ENCODE measurements at places on chromosomes 1 and 21. TPM values are rescaled to one million over a fixed set of nuclear protein-coding genes. Genes with fewer than 3 reads are reported as not detected.

The SLC16A1 gene
- total RNA-seq: 103 TPM

- DNase-seq: no peak
These were observed 101.6 kb downstream of the GABPA start for GRCh38 chr21:25836396-25836795.

- DNase-seq: no peak
These were observed 10.7 kb downstream of the TUT4 start for GRCh38 chr1:52542085-52542688.

GRCh38 chr1:227486559-227486958 is 76.8 kb upstream of the ZNF678 start:
- no peak for DNase-seq

GRCh38 chr1:227299241-227299627 is 19.1 kb downstream of the CDC42BPA start:
- peak; percentile 49 for DNase-seq

The NCMAP gene
- total RNA-seq: 1.8 TPM

DNA sequence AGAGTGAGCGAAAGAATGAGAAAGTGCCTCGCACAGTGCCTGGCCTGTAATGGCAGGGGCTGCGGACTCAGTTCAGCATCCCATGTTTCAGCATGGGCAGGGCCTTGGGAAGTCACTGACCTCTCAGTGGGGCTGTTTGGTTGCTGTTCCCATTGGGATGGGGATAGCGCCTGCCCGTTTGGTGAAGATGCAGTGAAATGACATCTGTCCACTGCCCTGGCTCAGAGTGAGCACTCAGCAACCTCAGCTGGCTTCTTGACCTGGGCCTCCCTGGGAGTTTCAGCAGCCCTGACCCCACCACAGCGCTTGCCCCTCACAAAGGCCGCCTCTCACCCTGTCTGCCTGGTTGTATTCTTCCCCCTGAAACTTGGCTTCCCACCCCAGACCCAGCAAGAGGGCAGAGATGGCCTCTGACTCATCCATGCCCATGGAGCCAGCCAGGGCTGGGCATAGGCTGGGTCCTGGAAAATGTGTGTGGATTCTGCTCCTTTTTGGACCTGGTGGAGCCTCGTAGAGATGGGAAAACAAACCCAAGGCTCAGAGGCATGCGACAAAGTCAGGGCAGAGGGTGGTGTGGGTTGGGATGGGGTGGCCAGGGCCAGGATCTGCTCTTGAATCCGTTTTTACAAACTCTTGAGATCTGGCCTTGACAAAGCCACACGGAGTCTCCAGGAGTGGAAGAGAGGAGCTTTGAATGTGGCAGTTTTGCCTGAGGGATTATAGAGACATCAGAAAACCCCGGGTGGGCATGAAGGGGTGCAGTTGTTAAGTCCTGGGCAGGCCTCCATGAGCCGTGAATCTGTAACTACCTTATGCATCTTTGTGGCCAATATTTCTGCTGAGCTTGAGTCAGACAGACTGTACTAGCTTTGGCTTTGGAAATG is 1.2 kb downstream of the XKR8 start:
- DNase-seq: peak; percentile 40
